ENCODE measurements at places on chromosomes 2 and 18.

DNA sequence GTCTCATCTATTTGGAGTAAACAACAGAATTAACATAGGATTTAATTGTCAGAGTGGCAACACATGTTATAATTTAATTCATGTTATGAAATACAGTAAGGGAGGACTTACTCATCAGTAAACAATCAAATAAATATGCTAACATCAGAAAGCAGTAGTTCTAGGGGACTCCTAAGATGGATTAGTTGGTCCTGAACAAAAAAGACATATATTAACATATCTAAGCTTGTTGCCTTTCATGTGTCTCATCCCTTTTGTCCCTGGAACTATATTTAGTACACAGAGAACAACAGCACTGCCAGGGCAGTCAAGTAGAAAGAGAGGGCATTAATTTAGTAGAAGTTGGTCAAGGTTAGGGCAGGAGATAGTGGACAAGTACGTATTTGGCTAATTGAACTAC, 117.8 kb upstream of the FZD5 start:
- no peak for DNase-seq

- DNase-seq = no peak
Measured at GRCh38 chr2:164145093-164145987, 409.5 kb upstream of the FIGN start.

DNA sequence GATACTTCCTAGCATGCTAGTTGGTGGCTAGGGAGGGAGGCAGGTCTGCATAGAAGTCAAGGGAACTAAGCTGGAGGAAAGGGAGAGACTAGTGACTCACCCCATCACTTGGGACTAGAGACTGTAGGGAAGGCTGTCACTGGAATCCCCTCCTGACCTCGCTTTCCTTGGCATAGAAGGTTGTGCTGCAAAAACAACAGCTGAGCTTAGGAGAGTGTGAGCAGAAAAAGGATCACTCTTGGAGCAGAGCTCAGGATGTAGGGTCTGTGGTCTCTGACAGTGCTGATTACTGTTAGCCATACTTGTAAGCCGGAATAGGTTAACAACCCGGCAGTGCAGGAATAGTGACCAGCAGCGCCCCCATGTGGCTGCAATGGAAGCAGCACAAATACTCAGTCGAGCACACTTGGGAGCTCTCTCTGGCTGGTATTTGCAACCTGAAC, 66.9 kb upstream of the SMAD2 start:
- no peak for DNase-seq

DNA sequence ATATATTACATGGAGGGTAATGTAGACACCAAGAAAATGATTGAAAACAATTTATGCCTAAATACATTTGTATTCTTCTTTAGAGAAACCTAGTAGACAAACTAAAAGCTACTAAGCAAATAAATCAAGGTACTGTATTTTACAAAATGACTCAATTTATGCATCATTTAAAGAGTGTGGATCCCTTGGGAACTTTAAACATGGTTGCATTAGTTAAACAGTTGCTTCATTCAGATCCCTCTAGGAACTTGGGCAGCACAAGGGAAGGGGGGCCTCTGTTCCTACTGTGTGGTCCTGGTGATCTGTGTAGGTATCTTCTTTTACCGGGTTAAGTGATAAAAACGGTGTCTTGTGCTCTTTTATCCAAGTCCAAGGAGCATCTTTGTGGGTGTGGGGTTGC, 31.5 kb upstream of the ATP8B1 start:
- DNase-seq = no peak

DNA sequence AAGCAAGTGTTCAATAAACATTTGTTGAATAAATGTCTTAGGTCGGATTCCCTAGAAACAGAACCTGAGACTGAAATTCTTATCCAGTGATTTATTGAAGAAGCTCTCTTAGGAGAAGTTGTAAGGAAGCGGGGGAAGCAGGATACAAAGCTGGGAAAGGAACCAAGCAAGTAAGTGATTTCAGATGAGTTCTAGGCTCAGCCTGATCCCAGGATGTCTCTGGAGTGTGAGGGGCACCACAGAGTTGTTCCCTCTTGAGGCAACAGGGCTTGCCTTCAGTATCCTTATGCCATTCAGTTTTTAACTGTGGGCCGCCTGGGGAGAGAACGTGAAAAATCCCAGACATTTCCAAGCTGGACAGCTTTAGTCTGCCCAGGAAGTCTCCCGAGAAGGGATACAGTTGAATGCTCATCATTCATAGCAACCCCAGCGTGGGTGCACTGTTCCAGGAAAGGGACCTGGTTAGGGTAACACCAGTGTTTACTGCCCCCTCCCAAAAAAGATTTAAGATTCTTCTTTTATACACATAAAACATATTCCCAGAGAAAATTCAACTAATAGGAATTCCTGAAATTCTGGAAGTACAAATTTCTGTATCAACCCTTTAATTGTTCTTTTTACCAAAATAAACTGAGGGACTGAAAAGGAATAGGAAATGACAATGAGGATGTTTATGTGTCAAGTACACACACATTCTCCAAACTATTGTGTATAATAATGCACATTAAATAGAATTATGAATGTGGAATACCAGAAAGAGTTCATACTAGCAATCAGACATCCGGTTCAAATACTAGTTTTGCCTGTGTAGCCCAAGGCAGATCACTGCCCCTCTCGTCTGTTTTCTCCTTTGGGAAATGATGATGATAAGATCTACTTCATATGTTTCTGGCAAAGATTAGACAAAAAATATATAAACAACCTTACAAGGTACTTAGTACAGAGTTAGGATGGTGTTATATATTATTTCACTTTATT, 592.1 kb upstream of the CDH2 start:
- no peak for DNase-seq

- DNase-seq = no peak
Measured at GRCh38 chr18:23694637-23695430, 5.6 kb downstream of the LAMA3 start.

DNA sequence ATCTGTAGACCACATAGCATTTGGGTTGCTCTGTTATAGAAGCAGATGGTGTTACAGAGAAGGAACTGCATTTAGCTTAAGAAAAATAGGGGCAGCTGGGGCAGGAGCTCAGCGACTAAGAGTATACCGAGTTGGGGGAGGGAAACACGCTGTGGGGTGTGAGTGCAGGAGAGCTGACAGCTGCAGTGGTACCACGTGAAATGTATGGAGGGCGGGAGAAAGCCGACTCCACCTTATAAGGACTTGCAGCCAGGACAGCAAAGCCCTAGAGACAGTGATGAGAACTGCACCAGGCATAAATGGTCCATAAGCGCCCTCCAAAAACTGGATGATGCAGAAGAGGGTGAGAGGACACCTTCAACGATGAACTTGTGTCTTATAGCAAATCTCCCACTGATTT, 237.6 kb downstream of the PRKCE start:
- DNase-seq = no peak

- no peak for DNase-seq
Measured at GRCh38 chr2:221346411-221346810, 225.7 kb downstream of the EPHA4 start.

DNA sequence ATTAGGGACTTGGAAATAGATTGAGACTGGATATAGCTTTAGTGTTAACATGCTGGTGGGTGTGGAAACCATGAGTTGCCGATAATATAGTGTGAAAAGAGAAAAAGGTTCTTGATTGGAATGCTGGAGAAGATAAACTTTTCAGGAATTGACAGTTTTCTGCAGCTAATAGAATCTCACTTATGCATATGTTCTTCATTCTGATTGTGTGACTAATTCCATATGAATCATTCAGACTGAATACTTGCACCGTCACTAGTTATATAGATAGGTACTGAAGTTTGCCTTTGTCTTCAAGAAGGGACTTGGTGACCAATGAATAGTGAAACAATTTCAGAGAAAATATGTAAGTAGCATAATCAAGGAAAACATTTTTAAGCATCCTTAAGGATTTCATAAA, 225.7 kb upstream of the FOSL2 start:
- peak; percentile 64 for DNase-seq

DNA sequence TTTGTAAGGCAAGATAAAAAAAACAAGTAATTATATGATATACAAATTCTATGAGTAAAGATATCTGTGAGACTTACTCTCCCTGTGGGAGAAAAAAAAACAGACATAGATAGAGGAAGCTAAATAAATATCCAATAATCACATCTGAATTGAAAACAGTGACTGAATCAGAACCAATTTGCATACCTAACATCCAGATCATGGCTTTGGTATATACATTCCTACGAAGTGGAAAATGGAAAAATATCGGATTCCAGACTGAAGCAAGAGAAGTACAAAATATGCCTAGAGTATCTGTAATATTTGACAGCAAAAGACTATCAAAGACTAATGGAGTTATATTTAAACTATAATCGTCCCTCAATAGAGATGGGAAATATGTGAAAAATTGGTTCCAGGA, 1108.1 kb upstream of the CHAC2 start:
- no peak for DNase-seq

DNA sequence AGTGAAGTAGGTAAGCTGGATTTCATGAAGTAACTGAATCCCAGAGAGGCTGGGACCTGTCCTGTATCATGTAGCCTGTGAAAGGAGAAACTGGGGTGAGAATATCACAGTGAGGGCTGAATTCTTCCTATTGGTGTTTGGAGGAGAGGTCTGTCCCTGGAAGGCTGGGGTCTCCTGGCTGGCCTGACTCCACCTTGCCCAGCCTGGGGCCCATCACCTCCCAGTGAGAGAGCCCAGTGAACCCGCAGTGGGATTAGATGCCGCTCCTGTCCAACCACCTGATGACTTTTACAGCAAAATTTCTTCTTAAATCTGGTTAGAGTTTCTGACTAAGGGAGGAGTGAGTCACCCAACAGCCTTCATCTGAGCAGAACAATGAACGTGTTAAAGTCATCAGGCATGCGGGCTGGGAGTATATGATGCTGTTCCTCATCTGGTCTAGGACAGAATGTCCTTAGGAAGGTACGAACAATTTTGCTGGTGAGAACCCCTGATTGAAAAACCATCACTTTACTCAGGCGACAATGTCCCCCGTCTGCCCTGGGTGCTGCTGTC, 152.9 kb downstream of the LPIN1 start:
- peak; percentile 77 for DNase-seq

GRCh38 chr2:62657783-62658182, 47.7 kb upstream of the EHBP1 start:
- DNase-seq = no peak

DNA sequence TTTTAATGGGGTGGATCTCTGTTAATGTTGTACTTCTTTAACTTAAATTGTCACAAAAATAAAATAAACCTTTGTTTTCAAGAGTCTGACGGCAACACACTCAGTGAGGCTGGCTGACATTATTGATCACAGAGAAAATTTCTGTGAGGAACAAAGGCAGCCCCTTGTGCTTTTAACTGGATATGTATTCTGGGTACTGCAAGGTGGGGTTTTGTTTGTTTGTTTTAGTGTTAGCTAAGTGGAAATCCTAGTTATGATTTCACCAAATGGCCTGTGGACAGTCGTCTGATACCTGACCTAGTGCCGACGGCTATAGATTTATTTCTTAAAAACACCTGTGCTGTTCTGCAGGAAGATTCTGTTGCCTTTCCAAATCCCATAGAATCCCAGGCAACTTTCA, 1329.5 kb upstream of the ZEB2 start:
- no peak for DNase-seq

- DNase-seq = no peak
Measured at GRCh38 chr2:14872779-14873325, 240.3 kb downstream of the LRATD1 start.

- no peak for DNase-seq
Measured at GRCh38 chr2:30243231-30243630, 11.9 kb downstream of the LBH start.

GRCh38 chr18:29693334-29693733, 1349.2 kb downstream of the DSC3 start:
- no peak for DNase-seq

DNA sequence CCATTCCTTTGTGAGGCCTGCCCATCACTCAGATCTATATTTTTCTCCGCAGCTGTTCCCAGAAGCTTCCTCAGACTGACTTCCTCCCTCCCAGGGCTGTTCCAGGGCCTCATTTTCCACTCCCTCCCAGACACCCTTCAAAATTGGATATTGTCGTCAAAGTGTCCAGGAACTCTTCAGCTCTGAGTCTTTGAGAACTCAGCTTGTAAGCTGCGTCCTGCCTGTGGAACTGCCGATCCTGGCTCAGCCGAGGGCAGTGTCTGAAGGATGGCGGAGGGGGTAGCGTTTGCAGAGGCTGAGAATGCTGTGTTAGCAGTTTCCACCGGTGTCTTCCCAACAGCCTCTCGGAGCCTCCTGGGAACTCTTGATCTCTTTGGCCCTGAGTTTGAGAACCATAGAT, 27.1 kb downstream of the NCK2 start:
- DNase-seq = no peak

DNA sequence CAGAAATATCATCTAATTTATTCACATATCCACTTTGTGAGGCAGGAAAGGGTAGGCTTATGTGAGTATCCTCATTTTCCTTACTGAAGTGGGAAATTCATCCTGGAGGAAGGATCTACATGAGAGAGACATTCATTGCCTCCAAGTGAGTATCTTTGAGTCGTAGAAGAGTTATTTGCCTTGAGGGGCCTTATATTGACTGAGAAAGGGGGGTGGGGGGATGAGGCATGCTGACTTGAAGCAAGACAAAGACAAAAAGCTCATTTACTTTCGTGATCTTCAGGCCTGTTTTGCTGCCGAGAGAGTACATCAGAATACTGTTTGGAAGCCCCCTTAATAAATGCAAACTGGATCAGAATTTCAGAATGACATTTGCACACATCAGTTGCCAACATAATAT, 17.6 kb upstream of the NEDD4L start:
- DNase-seq = no peak

DNA sequence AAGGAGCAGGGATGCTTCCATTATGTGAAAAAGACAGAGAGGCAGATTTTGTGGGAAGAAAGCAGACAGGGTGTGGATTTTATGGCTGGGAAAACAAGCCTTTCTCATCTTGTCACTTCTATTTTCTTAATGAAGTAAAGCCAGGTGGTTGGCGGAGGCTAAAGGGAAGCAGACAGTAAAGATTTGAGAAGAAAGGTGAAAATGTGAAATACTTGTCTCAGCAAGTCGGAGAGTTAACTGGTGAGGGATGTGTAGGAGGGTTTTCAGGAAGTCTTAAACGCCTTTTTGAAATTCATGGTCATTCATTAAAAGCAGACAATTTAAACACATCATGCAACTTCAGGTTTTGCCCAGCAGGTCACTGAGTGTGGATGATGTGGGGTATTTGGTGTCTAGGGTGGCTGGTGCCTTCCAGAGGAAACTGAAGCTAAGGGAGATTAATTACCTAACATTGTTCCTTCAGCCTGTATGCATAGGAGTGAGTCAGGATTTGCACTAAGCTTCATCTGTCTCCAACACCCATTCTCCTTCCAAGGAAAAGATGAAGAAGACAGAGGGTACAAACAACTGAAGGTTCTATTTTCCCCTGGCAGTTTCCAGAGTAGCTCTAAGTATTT, 20.7 kb downstream of the SLC14A2 start:
- DNase-seq = no peak
